ENCODE measurements at places on chromosomes 3 and 15. TPM values are rescaled to one million over a fixed set of nuclear protein-coding genes. Genes with fewer than 3 reads are reported as not detected.
A peak's percentile ranks its signal among the peaks of the same experiment; 100 is the strongest.

GRCh38 chr3:58659051-58659675, 7.4 kb downstream of the FAM3D start:
- H3K4me3 ChIP-seq, result no peak overlapping the region
- H3K27me3 ChIP-seq, result peaks cover 6% of the 10 kb centered on the region
- no peak overlapping the region for H3K27ac ChIP-seq
- DNase-seq, result no peak

GRCh38 chr3:17936736-17937480, 194.5 kb upstream of the TBC1D5 start:
- H3K4me3 ChIP-seq, result no peak overlapping the region
- peaks cover 4% of the 10 kb centered on the region for H3K27me3 ChIP-seq
- H3K36me3 ChIP-seq, result peaks cover 3% of the 10 kb centered on the region
- peak overlapping the region; percentile 56 for H3K27ac ChIP-seq
- no peak for DNase-seq

DNA sequence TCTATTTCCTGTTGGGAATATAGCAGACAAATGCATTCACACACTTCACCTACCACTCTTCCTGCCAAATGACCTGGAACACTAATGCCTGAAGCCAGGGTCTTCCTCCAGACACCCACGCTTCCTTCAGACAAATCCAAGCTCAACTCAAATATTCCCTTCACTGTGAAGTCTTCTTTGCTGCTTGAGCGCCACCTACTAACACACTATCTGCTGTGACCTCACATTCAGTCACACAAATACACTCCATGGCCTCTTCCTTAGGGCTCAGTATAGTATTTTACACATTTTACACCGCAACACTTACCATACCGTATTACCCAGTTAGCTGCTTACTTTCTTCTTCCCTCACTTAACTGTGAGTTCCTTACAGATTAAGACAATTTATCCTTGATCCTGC, 149.4 kb downstream of the SHOX2 start:
- peaks cover 7% of the 10 kb centered on the region for H3K4me1 ChIP-seq
- H3K4me3 ChIP-seq, result no peak overlapping the region
- H3K27me3 ChIP-seq, result peaks cover 4% of the 10 kb centered on the region
- no peak overlapping the region for H3K27ac ChIP-seq
- H3K36me3 ChIP-seq, result peaks cover 4% of the 10 kb centered on the region
- DNase-seq, result no peak

DNA sequence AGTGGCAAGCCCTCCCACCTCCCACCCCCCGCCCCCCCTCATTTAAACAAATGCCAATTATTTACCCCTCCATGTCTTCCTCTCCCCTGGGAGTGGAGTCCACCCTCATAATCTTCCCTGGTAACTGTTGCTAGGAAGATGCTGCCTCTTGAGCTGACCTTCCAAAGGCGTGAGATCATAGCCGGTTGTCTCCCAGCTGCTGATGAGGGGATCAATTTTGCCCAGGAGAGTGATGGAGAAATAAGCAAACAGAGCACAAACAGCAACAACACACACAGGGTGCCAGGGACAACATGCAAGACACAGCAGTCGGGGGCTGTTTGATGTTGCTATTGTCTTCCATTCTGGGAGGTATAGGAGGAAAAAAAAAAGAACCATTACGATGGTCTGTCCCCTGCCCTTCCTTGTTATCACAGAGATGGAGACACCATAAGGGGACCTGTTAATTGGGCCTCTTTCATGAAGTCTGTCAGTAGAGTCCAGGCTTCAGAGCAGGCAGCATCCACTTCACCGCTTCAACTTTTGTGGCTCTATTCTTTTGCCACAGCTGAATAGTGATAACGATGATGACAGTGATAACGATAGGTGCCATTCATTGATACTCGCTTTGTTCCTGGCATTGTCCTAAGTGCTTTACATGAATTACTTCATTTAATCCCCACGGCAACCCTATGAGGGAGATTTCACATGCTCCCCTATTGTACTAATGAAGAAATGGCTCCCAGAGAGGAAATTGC, 76.9 kb upstream of the RGMA start:
- no peak for DNase-seq
- H3K4me3 ChIP-seq, result peak overlapping the region; percentile 67
- H3K4me1 ChIP-seq, result peaks cover 7% of the 10 kb centered on the region
- H3K27me3 ChIP-seq, result peaks cover 5% of the 10 kb centered on the region

DNA sequence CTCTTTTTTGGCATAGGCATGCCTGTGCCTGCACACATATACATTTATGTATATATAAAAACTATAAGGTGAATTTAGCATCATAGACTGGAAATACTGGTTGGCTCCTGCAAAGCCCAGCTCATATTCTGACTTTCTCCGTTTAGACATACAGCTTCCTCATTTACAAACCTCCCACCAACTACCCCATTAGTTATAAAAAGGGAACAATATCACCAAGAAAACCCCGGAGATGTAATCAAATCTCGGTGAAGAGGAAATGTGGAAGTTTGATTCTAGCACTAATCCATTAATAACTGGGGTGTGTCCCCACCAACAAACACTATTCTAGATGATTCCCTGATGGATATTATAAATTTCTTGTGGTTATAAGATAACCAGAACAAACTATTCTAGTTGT, 517.7 kb upstream of the TBL1XR1 start:
- H3K27ac ChIP-seq, result no peak overlapping the region
- H3K27me3 ChIP-seq, result no peaks in the 10 kb centered on the region
- H3K4me1 ChIP-seq, result peaks cover 17% of the 10 kb centered on the region

- no peak overlapping the region for H3K4me3 ChIP-seq
- DNase-seq, result no peak
- no peak overlapping the region for H3K27ac ChIP-seq
- H3K27me3 ChIP-seq, result no peaks in the 10 kb centered on the region
- peaks cover 4% of the 10 kb centered on the region for H3K4me1 ChIP-seq
Observed at GRCh38 chr3:171189394-171190080, 163.0 kb upstream of the SLC2A2 start.

- H3K36me3 ChIP-seq, result peaks cover 6% of the 10 kb centered on the region
- no peak overlapping the region for H3K4me3 ChIP-seq
- H3K27ac ChIP-seq, result no peak overlapping the region
- peaks cover 5% of the 10 kb centered on the region for H3K27me3 ChIP-seq
- no peaks in the 10 kb centered on the region for H3K4me1 ChIP-seq
Observed at GRCh38 chr3:3664935-3665334, 134.3 kb upstream of the LRRN1 start.

- no peak overlapping the region for H3K4me3 ChIP-seq
- no peak overlapping the region for H3K27ac ChIP-seq
- no peak for DNase-seq
- peaks cover 21% of the 10 kb centered on the region for H3K4me1 ChIP-seq
- peaks cover 5% of the 10 kb centered on the region for H3K36me3 ChIP-seq
- H3K27me3 ChIP-seq, result no peaks in the 10 kb centered on the region
Observed at GRCh38 chr3:71689291-71689690, 35.9 kb downstream of the EIF4E3 start.

DNA sequence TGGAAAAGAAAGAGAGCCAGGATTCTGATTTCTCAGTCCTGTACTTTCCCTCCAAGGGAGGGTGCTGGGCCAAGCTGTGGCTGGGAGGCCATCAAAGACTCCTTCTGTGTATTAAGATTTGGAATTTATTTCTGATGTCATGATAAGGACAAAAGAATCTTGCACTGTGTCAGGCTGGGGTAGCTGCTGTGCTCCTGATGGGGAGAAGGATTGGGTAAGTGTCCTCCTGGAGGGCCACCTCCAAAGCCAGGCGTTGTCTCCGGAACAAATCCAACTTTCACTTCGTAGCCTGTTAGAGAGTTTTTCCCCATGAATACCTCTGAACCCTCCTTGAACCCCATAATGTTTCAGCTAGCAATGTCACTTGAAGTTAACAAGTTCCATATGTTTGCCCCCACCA, 29.9 kb downstream of the CLDN11 start:
- no peaks in the 10 kb centered on the region for H3K36me3 ChIP-seq
- H3K27ac ChIP-seq, result no peak overlapping the region
- no peak for DNase-seq
- no peaks in the 10 kb centered on the region for H3K4me1 ChIP-seq
- H3K4me3 ChIP-seq, result no peak overlapping the region
- H3K27me3 ChIP-seq, result no peaks in the 10 kb centered on the region

GRCh38 chr3:25725810-25726209, 57.4 kb downstream of the NGLY1 start:
- H3K27me3 ChIP-seq, result peaks cover 2% of the 10 kb centered on the region
- DNase-seq, result no peak
- peaks cover 2% of the 10 kb centered on the region for H3K4me1 ChIP-seq
- H3K4me3 ChIP-seq, result no peak overlapping the region

GRCh38 chr3:27452368-27453090, 31.7 kb downstream of the SLC4A7 start:
- peaks cover 2% of the 10 kb centered on the region for H3K4me1 ChIP-seq
- H3K36me3 ChIP-seq, result no peaks in the 10 kb centered on the region
- no peak overlapping the region for H3K27ac ChIP-seq

DNA sequence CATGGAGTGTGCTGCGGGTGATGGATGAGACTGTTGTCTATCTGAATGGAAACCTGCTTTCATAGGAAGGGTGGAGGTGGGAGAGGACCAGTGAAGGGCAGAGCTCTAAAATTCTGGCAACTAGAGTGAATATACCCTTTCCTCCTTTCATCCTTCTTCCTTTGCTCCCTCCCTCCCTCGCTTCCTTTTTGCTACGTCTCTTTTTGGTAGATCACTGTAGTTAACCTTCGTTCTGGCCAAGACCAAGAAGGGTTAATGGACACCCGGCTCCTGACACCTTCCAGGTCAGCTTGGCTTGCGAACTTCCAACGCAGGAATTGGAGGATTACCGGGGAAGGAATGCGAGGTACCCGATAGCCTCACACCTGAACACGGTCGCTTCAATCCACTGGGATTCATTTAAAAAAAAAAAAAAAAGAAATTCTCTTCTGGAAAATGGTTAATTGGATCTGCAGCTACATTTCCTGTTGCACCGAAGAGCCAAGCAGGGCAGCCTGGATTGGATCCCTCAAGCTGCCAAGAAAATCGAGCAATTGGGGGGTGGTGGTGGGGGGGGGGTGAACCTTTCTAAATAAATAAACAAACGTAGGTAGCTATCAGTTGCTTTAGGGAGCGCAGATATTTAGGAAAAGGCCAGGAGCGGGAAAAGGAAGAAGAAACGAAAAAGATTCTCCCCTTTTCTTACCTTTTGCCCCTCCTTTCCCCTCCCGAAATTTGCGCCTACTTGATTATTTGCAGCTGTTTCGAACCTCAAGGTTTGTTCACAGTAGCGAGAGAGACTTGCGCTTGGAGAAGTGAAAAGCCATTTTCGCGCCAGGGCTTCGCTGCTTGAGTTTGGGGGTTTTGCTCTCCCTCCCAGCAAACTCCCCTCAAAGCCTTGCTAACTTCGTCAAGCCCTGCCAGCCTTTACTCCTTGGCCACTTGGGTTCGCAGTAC, 9.5 kb upstream of the NR2F2 start:
- no peak overlapping the region for H3K4me3 ChIP-seq
- H3K27me3 ChIP-seq, result peaks cover 14% of the 10 kb centered on the region
- H3K4me1 ChIP-seq, result peaks cover 1% of the 10 kb centered on the region
- no peak overlapping the region for H3K27ac ChIP-seq
- H3K36me3 ChIP-seq, result no peaks in the 10 kb centered on the region

DNA sequence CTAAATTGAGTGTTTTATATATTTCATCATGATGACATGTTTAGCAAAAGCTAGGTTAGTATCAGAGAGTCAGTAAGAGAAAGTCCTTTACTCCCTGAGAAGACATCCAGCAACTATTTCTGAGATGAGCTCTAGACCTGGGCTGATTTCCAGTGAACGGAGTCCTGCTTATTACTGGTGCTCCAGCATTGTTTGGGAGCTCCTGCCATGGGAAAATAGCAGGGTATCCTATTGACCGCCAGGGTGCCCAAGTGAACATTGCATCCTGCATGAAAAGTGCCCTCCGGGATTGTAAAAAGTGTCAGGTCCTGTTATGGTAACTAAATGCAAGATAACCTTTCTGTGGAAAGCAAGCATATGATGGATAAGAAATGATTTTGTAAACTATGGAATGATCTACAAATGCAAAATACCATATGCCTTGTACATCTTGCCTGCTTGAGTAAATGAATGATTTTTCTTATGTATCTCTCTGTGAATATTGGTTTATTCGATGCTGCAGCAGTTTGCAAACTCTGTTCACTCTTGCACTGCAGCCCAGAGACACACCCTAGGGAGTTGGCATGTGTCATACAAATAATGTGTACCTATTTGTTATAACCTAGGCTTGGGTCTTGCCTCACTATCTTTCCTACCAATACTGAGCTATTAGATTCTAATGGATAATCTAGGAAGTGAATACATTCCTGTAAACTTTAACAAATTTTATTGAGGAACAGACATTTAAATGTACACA, 96.7 kb downstream of the IL5RA start:
- DNase-seq, result no peak
- H3K4me1 ChIP-seq, result peaks cover 4% of the 10 kb centered on the region
- no peaks in the 10 kb centered on the region for H3K36me3 ChIP-seq
- H3K27me3 ChIP-seq, result peaks cover 2% of the 10 kb centered on the region

GRCh38 chr3:34863485-34863884, 775.8 kb upstream of the ARPP21 start:
- no peak for DNase-seq
- H3K4me3 ChIP-seq, result no peak overlapping the region
- H3K4me1 ChIP-seq, result peaks cover 33% of the 10 kb centered on the region
- H3K27ac ChIP-seq, result no peak overlapping the region
- no peaks in the 10 kb centered on the region for H3K27me3 ChIP-seq
- no peaks in the 10 kb centered on the region for H3K36me3 ChIP-seq

DNA sequence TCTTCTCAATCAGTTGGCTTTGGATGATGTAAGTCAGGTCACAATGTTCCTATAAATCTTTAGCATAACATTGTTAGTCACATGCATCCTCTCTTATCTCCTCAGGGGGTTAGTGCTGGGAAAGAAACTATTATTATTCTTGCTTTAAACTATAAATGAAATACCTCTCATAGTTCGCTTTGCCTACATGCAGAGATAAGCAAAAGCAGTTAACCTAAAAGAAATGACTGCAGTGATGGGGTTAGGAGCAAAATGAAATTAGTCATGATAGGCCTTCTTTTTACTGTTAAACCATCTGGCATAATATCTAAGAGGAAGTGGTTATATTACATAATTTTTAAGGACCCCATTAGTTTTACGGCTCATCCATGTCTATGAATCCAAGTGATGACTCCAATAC, 91.7 kb upstream of the IGSF10 start:
- H3K4me3 ChIP-seq, result no peak overlapping the region
- H3K27me3 ChIP-seq, result no peaks in the 10 kb centered on the region
- H3K4me1 ChIP-seq, result peaks cover 8% of the 10 kb centered on the region
- DNase-seq, result no peak
- H3K27ac ChIP-seq, result no peak overlapping the region

AMOTL2 gene
- 38.1 TPM for total RNA-seq

APOD gene
- not detected for total RNA-seq

AQP9 gene
- total RNA-seq, result not detected

FMN1 gene
- total RNA-seq, result 1.1 TPM

SCAPER gene
- 58.0 TPM for total RNA-seq

STRIT1 gene
- total RNA-seq, result not detected

RPL15 gene
- 1,377 TPM for total RNA-seq
